ENCODE measurements at places on chromosomes 1 and 21.
A peak's percentile ranks its signal among the peaks of the same experiment; 100 is the strongest.

GRCh38 chr1:25217598-25218232, 14.6 kb downstream of the SYF2 start:
- no peak for DNase-seq

DNA sequence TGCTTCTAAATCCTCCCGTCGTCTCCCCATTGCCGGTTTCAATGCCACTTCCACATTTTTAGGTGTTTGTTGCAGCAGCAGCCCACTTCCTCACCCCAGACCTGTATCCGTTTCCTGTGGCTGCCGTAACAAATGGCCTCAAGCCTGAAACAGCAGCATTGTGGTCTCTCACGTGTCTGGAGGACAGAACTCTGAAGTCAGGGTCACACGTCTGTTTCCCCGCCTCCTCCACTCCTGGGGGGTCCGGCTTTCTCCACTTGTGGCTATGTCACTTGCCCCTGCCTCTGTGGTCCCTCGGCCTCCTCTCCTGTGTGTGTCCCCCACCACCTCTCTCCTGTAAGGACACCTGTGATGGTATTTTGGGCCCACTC, 21.8 kb downstream of the TRPM2 start:
- no peak for DNase-seq

DNA sequence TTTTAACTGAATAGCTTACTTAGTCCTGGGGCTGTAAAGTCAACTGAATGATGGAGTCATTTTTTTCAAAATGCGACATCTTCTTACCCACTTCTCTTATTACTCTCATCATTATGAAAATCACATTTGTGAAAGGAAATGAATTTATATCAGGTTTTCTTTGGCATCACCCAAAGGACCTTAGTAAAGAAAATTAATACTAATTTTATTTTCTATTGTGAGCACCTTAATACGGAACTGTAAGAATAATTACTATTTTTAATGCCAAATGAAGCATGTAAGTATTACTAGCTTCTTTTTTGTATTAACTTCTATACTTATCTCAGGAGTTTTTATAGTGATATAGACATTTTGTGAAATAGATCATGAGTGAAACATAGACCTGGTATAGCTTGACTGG, 30.9 kb downstream of the PTPRC start:
- no peak for DNase-seq

- peak; percentile 36 for DNase-seq
Observed at GRCh38 chr1:201450721-201451291, 18.2 kb downstream of the PHLDA3 start.

DNA sequence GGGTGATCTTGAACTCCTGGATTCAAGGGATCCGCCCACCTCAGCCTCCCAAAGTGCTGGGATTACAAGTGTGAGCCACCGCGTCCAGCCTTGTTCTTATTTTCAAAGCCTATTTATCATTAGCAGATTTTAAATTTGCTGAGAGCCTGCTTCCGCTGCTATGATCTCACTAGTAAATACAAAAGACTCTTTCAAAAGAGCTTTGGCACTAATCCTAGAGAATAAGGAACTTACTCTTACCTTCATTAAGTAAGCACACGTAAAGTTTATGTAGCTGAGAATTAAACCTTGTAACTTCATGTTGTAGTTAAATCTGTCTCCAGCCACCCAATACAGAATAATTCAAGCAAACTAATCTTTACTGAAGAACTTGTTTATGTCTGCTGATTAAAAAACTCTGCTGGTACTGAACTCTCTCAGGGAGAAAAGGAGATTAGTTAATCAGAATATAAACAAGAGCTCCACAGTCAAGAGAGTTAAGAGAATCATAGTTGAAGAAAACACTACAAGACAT, 72.3 kb downstream of the RUSC1 start:
- no peak for DNase-seq

DNA sequence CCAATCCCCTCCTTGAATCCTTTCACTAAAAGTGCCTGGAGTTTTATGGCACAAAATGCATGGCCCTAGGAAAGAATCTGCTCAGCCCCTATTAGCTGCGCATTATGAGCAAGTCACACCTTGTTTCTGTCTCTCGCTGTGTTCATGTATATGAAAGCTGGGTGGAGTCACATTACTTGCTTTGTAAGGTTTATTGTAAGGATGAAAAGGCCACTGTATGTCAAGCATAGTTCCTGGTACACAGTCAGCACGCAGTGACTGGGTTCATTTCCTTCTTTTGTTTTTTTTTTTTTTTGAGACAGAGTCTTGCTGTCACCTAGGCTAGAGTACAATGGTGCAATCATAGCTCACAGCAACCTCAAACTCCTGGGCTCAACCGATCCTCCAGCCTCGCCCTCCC, 6.7 kb upstream of the SLC9A1 start:
- DNase-seq, result no peak

DNA sequence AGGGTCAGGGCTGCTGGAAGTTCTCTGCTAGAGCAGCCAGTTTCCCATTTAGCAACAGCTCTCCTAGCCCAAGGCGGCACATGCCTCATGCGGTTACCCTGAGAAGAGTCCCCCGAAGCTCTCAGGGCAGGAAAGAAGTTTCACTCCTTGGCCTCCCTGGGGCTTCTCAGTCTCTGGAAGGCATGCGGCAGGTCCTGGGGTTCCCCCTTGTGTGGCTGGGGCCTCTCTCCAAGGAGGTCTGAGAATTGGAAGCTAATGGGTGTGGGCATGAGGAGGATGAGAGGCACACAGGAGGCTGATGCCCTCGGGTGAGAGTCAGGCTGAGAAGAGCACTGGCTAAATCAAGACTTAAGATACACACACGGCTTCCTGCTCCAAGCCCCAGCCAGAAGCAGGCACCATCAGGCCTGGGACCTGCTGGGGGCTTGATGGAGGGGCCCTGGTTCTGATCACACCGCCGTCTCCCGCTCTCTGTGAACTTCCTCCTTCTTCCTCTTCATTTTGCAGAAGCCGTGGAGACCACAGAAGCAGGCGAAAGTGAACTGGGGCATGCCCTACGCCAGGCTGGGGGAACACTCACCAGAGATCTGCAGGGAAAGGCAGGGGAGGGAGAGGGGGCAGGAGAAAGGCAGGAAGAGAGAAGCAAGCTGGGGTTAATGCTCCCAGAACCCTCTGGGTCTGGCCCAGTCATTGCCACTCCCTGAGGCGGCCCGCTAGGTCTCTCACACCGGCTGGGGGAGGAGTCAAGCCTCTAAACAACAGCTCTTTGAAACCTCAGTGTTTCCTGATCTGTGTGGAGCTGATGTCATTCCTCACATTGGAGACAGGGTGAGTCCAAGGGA, 15.1 kb downstream of the BLACAT1 start:
- peak; percentile 12 for DNase-seq

- DNase-seq, result no peak
Observed at GRCh38 chr1:218323568-218324225, 21.4 kb upstream of the TGFB2 start.

- DNase-seq, result no peak
Observed at GRCh38 chr1:60296794-60297193, 223.2 kb upstream of the C1orf87 start.

DNA sequence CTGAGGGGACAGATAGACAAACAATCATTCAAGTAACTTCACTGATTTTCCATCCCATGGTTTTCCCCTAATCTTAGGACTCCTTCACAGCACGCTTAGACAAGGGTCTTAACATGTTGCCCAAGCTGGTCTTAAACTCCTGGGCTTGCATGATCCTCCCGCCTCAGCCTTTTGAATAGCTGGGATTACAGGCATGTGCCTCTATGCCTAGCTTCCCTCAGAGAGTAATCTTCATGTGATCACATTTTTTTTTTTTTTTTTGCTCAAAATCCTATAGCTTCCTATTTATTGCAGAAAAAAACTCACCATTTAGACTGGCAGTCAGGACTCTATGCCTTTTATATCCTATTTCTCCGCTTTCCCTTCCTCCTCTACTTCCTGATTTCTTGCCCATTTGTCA, 90.4 kb upstream of the DPH5 start:
- no peak for DNase-seq

DNA sequence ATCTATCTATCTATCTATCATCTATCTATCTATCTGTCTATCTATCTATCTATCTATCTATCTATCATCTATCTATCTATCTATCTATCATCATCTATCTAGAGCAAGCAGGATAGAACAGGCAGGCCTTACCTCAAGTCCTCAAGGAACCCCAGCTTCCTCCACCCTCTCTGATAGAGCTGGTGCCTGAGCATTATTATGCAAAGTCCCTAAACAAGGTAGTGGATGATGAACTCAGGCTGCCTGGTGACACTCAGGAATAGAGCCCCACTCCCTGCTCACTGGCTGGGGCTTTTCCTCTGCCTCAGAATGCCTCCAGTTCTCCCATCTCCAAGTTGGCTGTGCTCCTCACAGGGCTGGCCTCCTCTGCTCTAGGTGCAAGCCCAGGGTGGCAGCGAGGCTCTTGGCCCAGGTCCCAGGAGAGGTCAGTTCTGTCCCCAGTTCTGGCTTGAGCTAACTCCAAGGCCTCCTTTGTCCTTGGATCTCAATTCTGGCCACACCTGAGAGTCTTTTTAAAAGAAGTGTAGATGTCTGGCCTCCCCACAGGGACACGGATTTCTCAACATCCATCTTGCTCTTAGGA, 60.2 kb downstream of the PCP4 start:
- DNase-seq, result no peak

- DNase-seq, result no peak
Observed at GRCh38 chr1:114008993-114009392, 29.7 kb downstream of the OLFML3 start.

DNA sequence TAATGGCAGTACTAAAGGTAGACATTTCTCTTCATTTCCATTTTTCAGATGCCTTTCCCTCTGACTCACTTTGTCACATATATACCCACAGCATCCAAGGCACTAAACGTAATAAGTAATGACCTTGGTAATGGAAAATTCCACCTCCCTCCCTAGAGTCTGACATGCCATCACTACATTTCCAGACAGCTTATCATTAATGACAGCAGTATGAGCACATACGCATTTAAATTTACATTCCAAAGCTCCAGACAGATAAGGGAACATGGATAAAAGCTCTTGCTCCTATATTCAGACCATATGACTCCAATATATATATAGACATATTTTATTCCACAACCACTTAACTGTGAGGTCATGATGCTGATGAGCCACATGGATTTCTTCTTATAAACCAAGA, 191.7 kb upstream of the GORAB start:
- no peak for DNase-seq

GRCh38 chr1:67061266-67061665, 7.3 kb upstream of the SLC35D1 start:
- no peak for DNase-seq

- DNase-seq, result no peak
Observed at GRCh38 chr1:12194666-12195216, 27.9 kb downstream of the TNFRSF1B start.

GRCh38 chr1:11851180-11851579, 3.6 kb upstream of the NPPA start:
- DNase-seq, result no peak

DNA sequence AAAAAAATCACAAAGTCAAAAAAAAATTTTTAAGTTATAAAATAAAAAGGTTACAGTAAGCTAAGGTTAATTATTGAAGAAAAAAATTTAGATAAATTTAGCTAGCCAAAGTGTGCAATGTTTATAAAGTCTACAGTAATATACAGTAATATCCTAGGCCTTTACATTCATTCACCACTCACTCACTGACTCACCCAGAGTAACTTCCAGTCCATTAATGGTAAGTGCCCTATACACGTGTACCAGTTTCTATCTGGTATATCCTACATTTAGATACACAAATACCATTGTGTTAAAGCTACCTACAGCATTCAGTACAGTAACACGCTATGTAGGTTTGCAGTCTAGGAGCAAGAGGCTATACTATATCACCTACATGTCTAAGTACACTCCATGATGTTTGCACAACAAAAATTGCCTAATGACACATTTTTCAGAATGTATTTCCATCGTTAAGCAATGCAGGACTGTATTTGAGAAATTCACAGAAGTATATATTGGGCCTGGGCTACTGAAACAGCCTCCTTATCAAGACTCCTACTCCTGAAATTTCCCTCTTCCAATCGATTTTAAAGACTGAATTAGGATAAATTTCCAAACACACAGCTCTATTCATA, 155.1 kb downstream of the COP1 start:
- DNase-seq, result no peak

DNA sequence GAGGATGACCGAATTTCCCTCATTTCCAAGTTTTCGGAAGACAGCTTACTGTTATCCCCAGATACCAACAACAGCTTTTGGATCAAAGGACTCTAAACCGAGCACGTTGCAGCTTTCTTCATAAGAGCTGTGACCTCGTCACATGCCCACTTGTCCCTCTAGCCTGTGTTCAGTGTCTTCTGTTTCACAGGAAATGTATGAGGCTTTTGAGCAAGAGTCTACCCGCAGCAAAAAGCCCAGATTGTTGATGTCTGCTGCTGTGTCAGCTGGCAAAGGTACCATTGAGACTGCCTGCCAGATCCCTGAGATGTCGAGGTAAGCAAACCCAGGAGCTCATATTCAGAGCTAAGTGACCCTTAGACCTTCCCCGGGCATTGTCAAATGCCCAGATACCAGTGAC, 24.1 kb downstream of the CHI3L2 start:
- no peak for DNase-seq

- DNase-seq, result no peak
Observed at GRCh38 chr1:61083013-61083806, 849 bp downstream of the NFIA start.

DNA sequence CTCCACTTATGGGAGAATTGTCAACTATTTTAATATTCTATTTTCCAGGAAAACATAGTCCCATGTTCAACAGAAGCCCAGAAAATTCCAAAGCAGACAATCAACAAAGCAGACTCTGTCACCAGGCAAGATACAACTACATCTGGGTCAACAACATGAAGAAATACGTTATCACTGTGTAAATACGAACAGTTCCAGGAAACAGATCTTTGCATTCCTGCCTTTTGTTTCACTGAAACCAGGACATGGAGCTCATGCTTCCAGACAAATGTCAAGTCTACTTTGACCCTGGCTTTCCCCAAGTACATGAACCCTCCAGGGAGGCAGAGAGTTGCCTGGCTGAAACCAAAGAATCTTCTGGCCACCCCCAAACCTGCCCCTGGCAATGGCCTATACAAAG, 106.7 kb downstream of the SETD4 start:
- DNase-seq, result no peak

DNA sequence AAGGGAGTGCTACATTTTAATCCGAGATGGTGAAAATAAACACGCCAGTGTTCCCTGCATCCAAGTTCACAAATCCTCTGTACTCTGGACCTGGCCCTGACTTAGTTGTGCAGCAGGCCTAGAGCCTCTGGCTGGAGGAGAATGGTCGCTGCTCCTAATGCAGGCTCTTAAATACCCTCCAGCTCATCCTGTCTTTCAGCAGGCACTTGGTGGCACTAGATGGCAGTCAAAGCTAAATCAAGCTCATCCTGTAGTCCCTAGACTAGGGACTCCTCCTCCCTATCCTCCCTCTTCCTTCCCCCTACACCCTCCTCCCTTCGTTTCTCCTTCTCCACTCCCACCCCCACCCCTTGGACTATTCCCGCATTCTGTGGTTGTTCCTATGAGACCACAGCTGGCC, 41.6 kb upstream of the MTR start:
- no peak for DNase-seq

- DNase-seq, result no peak
Observed at GRCh38 chr21:27363719-27364477, 397.0 kb upstream of the ADAMTS5 start.
